ENCODE measurements at places on chromosomes 6 and 20.

- no peak for DNase-seq
These were observed 435 bp downstream of the ZSWIM3 start for GRCh38 chr20:45857882-45858216.

DNA sequence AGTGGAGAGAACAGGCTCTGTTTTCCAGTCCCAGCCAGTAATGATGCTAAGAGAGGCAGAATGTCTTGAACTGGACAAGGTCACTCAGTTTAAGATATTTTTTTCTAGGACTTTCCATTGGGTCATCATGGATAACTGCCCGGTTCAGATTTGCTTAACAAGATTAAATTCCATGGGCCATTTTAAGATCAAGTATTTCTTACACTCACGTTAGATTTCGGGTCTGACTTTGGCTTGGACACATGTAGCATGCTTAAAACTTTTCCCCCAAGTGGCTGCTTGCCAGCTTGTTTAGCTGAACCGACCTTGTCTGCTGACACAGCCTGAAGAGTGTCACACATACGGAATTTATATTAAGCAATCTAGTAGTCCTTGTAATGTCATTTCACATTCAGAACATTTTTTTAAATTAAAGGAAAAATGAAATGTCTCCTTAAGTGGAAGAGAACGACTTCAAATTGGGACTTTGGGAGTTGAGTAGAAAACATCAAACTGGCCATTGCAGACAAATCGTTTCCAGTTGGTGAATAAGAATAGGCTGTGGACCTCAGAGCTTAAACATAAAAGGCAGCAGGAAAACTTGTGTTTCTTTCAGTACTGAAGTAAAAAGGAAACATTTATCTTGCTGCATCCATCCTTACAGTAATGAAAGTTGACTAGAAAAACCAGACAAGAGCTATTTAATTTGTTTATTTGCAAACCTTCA is 29.0 kb downstream of the ARMC2 start:
- DNase-seq: no peak

GRCh38 chr6:161458201-161458951 is 184.5 kb upstream of the AGPAT4 start:
- DNase-seq: no peak

DNA sequence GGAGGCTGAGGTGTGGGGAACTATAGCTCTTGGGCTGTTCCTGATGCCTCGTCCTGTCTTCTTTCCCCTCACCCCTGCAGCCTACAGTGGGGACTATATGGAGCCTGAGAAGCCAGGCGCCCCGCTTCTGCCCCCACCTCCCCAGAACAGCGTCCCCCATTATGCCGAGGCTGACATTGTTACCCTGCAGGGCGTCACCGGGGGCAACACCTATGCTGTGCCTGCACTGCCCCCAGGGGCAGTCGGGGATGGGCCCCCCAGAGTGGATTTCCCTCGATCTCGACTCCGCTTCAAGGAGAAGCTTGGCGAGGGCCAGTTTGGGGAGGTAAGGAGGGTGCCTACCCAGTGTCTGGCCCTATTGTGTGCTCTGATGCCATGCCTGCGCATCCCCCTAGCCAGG is 11.5 kb upstream of the GTF2H4 start:
- DNase-seq: no peak

- peak; percentile 21 for DNase-seq
These were observed 37.8 kb downstream of the PSMG4 start for GRCh38 chr6:3296537-3296936.

DNA sequence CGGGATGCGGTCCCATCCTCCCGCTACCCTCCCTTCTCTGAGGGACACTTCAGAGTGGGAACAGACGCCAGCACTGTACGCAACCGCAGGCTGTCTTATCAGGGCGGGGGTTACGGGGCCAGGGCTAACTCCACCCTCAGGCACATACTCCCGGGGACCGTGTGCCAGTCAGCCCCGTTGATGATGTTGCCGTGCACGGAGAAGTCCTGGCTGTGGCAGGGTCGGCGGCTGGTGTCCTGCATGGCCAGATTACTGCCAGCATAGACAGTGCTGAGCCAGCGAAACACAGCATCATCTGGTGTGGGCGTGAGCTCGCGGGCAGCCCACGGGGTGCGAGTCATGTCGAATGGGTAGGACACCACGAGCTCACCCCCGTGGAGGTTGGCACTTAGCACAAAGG is 5.0 kb downstream of the CPXM1 start:
- no peak for DNase-seq

DNA sequence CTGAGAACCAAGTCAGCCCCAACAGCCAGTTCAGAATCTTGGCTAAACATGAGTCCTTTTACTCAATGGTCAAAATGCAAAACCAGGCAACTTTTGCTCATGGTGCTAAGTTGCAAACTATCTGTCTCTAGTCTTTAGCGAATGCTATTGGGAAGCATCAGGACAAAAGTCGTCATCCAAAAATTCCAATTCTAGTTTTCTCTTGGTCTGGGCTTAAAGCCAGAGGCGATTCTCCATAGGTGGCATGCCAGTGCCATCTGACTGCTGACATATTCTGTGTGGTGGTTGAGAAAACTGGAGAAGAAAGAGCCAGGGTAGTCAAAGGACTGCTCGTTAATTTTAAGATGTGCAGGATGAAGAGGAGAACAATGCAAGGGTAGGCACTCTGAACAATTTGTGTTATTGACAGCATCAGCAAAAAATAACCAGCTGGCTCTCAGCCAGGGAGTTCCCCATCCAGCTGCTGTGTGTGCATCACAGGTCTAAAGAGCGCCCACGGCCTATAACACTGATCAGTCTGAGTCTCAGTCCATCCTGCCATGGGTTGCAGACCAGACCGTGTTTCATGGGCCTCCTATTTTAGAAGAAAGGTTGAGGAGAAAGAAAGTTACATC is 313.6 kb downstream of the ALDH8A1 start:
- no peak for DNase-seq

DNA sequence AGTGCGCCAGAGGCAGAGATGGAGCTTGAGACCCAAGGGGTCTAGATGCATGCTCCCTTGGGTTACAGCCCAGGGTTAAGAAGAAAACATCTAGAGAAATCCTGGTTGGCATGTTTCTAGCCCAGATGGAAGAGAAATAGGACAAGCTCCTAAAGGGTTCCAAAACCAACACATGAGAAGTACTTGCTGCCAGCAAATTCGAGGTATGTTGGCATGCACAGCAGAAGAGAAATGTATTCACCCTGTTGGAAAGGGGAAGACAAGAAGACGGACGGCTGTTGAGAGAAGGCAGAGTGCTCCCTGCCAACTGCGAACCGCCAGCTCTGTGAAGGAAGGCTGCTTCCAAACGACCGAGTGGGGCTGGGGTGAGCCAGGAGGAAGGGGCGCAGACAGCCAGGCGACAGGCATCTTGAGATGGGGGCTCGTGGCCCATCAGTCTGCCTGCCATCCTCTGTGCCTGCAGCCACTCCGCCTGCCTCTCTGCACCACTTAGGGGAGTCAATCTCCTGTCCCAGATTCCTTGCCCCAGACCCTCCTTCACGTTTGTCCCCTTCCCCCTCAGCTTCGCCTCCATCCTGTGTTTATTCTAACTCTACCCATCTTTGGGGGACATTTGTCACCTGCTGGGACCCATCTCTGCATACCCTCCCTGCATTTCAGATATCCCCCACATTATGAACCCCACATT is 249.2 kb downstream of the CDC5L start:
- DNase-seq: no peak

DNA sequence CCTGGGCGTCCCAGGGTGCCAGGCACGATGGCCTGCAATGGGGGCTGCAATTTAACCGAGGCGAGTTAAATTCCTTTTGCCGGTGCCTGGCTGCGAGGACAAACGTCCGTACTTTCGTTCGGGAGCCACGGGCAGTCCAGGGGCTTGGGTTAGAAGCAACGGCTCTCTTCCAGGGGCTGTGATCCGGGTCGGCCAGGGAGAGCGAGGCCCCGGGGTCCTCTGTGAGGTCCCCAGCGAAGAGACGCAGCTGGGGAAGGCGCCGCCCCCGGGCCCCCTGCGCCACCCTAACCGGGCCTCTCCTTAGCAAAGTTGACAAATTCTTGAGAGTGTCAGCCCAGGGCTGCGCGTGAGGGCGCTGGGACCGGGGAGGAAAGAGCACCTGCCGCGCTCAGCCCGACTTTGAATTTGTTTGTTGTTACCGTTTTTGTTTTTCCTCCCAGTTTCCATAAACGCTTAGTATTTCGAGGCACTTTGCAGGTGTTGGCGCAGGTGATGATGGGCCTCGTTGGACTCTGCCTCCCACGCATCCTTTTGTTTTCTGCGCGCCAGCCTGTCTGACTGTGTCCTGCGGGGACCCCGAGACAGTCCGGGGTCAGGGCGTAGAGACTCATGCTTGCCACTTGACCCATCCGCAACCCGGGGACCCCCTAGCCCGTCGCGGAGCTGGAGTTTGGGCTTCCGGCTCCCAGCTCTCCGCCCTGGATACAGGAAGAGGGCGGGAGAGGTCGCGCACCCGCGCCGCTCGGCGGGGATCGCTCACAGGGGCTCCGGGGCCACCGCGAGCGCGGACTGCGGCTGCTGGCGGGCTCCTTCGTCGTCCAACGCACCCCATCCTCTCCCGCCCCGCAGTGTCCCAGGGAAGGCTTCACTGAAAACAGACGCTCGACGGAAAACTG is 5.8 kb downstream of the OLIG3 start:
- DNase-seq: peak; percentile 53

DNA sequence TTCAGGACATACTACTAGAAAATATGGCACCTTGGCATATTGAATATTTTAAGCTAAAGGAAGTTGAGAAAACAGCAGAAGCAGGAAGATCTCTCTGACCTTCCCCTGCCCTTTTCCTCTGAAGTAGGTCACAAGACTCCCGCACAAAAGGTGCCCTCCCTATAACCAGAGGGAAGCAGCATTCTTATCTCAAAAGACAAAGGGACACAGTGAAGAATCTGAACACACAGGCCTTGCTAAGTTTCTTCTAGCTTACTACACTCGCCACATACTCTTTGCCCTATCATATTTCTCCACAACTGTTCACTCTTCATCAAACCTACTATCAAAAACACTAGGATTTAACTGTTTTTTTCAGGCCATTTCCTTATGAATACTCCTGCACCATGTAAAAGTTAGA is 151.2 kb downstream of the ELOVL4 start:
- no peak for DNase-seq

GRCh38 chr20:23049201-23050075 is at the start of gene THBD:
Gene THBD, minus strand, starts transcription at chr20:23049672. Its CDS starts 168 bp downstream, at chr20:23049504.
- peak; percentile 39 for DNase-seq

DNA sequence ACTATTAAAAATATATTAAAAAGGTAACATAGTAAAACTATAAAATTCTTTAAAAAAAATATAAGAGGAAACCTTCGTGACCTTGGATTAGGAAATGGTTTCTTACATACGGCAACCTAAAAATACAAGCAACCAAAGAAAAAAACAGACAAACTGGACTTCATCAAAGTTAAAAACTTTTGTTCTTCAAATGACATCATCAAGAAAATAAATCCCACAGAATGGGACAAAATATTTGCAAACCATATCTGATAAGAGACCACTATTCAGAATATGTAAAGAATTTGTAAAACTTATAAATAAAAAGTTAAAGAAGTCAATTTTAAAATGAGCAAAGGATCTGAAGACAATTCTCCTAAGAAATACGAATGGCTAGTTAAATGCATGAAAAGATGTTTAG is 110.0 kb downstream of the ATG5 start:
- no peak for DNase-seq

DNA sequence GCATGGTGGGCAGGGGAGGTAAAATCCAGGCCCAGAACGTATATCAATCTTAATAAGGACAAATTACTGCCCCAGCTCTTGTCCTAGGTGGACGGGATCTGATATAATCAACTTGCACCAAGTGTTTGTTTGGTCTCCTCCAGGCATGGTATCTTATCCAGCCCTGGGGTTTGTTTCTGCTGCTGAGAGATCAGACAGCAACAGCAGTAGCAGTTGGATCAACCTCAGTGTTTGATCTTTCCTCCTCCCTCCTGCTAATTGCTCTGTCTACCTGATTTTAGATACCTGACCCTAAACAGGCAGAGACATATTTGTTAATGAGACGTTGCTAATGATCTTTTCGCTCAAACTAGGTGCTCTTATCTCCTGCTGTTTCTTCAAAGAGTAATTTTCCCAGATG is 100.4 kb upstream of the BACH2 start:
- DNase-seq: no peak

DNA sequence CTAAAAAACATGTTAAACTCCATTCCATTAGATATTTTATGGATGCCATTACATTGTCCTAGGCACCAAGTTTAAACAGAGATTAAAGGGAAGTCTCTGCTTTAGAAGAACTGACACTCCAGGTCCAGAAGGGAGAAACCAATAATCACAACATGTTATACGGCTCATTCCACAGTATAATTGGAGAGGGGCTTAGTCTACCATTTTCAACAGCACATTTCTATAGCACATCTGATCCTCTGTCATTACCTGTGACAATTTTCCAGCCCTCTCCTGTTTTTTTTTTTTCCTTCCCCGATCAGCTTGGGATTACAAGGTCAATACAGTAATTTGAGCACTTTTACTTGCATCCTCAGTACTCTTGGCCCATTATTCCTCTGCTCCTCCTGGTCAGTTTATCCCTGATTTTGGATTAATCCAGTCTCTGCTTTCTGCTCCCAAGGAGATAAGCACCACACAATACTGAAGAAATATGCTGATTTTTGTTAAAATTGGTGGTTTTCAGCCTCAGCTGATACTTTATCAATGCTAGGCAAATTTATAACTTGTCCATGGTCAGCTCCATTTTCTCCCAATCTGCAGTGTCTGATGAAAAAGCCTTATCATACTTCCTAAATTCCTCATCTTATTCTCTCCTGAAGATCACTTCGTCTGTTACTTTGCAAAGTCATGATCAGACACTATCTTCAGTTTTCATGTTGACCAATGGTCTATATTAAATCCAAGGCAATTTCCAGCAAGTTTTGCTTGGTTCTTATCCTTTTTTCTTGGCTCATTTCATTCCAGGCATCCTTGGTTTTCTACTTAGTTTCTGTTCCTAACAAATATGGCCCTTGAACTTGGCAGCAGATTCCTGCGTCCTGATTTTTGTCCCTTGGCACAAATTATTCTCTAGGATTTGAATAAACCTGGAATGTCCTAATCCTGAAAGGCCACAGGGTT is 30.8 kb upstream of the SYNCRIP start:
- no peak for DNase-seq

GRCh38 chr6:41502917-41503671 is 43.1 kb upstream of the FOXP4 start:
- no peak for DNase-seq

GRCh38 chr20:63821811-63822210 is 9.3 kb downstream of the ZBTB46 start:
- DNase-seq: no peak

DNA sequence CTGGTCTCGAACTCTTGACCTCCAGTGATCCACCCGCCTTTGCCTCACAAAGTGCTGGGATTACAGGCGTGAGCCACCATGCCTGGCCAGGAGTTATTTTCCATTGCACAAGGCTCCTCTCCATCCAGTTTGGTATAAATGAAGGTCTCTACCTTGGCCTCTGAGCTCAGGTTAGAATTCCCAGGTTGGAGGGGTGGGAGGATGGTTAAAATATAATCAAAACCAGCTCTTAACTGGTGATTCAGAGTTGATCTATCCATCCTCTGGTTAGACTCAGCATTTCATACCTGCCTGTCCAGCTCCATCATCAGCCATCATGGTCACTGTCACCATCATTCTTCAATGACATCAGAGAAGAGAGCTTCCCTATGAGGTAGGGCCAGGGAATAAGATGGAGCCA is 2.6 kb upstream of the SLC22A7 start:
- DNase-seq: no peak

GRCh38 chr6:111944541-111944940 is 71.3 kb upstream of the FYN start:
- no peak for DNase-seq

- DNase-seq: no peak
These were observed 7.2 kb upstream of the PLEKHG1 start for GRCh38 chr6:150592377-150592995.

Data from activated naive CD8-positive, alpha-beta T cell treated with anti-CD3 and anti-CD28 coated beads, Interleukin-2, amount 10 ng/mL, durations not matched to agents 7 days and 5 days (primary cell).